NCI-H2171 treated with DMSO at 0.1 percent for 48 hours (cell line): ENCODE measurements at places on chromosomes 1 and 21.

GRCh38 chr1:117237726-117238381, 27.1 kb upstream of the VTCN1 start:
- no peak for DNase-seq

DNA sequence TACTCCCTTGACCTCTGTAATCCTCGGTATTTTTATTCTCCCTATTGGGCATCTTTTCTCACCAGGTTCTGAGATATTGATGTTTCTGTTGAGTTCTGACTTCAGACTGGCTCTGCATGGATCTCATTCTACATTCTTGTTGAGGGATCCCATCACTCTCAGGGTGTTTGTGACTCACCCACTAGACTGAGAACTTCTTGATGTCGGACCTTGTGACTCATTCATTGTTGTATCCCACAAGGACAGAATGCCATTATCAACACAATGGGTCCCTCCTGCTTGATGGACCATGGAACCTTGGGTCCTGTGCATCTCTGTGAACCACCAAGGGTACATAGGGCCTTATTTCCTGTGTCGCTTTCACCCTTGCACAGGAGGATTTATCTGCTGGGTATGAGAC, 174.1 kb downstream of the PBX1 start:
- no peak for DNase-seq

- DNase-seq, result no peak
Measured at GRCh38 chr1:214660900-214661299, 57.9 kb downstream of the CENPF start.

- no peak for DNase-seq
Measured at GRCh38 chr21:25878344-25878743, 143.6 kb downstream of the GABPA start.

DNA sequence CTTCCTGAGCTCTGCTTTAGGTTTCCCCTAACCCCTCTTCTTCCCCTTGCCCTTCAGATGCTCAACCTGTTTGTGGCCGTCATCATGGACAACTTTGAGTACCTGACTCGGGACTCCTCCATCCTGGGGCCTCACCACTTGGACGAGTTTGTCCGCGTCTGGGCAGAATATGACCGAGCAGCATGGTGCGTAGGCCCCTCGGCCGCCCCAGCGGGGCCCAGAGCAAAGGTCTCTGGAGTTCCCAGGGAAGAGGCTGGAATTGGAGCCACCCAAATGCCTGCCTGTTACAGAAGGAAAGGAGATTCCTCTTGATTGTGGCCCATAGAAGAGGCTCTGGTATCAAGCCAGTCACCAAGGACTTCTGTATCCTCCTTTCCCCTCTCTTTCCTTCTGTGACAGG, 285.5 kb downstream of the ZNF648 start:
- no peak for DNase-seq
